Stimulated activated CD4-positive, alpha-beta T cell treated with anti-CD3 and anti-CD28 coated beads, Interleukin-1b, Interleukin-23, amount 100 ng/mL, for 48 hours (primary cell): ENCODE measurements at places on chromosomes 7 and 10.

- no peak for DNase-seq
Observed at GRCh38 chr10:67858971-67859370, 21.0 kb upstream of the DNAJC12 start.

DNA sequence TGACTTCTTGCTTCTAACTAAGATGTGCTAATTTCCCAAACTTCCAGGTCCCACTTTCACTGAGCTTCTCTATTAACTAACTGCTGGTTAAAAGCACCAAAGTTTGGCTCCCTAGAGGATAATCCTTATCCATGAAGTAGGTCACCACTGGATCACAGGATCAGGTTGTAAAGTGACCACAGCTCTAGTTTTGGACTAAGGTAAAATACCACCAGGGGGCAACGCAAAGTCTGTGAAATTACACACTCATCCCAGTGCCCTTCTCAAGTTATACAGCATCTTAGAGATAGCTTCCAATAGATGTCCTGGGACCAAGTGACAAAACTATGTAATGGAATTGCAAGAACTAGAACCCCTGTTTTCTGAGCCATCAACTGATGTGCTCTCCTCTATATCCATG lies 116.4 kb upstream of the ASAH2 start:
- no peak for DNase-seq

DNA sequence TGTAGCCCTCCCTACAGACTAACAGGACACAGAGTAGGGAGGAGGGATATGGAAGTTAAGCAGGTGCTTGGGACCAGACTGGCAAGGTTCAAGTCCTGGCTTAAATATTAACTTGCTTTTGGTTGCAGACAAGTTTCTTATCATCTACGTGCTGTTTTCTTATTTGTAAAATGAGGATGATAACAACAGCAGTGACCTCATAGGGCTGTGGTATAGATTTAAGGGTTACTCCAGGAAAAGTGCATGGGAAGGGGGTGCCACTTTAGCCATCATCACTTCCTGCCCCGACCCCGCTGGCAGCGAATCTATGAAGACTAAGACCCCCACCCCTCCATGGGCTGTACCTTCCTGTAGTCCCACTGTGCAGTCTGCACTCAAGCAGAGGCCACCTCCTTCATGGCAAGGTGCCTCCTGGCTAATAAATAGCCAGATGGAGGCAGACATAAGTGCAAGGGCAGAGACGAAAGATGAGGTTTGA lies 250.2 kb downstream of the COBL start:
- DNase-seq, result no peak

GRCh38 chr7:157529768-157530560 lies 193.2 kb downstream of the DNAJB6 start:
- no peak for DNase-seq
